ENCODE measurements at places on chromosomes 2 and 18. TPM values are rescaled to one million over a fixed set of nuclear protein-coding genes. Genes with fewer than 3 reads are reported as not detected.

- DNase-seq = no peak
These were observed 214.8 kb downstream of the MC4R start for GRCh38 chr18:60157810-60158209.

DNA sequence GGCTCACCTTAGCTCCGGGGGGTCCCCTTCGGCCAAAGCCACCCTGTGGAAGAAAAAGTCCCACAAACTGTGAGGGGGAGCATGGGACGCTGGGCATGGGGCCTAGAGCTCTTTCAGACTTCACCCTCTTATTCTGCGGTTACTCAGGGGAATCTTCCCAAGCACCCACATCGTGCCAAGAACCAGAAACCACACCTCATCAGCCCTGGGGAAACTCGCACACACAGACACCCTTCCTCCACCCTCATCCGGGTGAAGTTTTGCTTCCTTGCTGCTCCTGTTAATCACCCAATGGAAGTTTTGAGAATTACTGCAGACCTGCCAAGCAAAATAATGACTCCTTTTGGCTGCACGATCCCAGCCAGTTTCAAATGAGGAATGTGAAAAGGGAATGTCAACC lies 59.1 kb downstream of the COL6A3 start:
- no peak for DNase-seq

DNA sequence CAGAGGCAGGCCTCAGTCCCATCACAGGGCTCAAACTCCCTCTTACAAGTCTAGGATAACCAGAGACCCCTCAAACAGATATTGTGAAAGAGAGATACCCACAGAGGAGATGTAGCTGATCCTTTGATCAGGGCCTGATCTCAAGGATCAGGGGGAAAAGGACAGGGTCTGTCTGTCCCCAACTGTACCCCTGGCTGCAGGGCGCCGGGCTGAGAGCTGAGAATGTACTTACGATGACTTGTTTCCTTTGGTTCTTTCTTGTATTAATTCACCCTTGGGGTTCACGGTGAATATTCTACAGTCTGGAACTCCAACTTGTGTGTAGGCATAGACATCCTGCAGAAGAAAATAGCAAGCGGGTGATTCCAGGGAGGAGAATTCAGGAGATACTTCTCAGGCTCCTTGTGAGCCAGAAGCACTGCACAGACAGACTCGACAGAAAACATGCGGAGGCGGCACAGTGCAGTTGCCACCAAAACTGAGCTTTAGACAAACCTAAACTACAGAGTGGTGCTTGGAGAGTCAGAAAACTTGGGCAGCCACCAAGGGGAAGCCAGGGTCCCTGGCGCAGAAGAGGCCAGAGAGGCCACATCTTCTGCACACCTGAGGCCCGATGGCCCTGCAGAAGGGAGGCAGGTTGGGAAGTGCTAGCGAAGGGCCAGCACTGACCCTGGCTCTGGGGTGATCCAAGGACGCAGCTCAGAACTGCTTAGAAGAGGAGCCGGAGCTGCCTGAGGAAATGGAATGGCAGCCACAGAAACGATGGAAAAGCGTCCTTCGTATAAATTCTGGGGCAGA lies 73.9 kb downstream of the EMILIN2 start:
- no peak for DNase-seq

- DNase-seq = no peak
These were observed 448.3 kb upstream of the ST6GAL2 start for GRCh38 chr2:107334306-107334705.

GRCh38 chr2:128986867-128987268 lies 668.2 kb upstream of the HS6ST1 start:
- DNase-seq = no peak

The SKA1 gene
- 10.0 TPM for polyA plus RNA-seq

- DNase-seq = no peak
These were observed 443.9 kb upstream of the VRK2 start for GRCh38 chr2:57602733-57603132.

The ANKRD53 gene
- polyA plus RNA-seq = 0.90 TPM

DNA sequence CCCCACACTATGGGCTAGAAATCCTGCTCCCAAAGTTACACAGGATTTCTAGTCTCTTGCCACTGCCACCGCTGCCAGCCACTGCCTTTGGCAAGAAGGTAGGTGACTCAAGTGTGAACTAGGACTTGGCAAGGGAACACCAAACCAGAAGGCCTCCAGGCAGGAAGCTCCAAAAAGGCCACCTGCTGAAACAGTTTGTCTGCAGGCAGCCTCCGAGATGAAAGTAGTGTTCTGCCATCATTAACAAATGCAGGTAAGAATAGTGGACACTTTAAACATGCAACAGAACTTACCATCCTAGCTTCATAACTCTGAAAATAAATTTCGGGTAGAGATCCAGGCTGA lies 3.9 kb downstream of the ANKRD44 start:
- no peak for DNase-seq

The PRSS56 gene
- polyA plus RNA-seq = not detected

- no peak for DNase-seq
These were observed 69.9 kb downstream of the PLB1 start for GRCh38 chr2:28565720-28566295.

The PLCL1 gene
- polyA plus RNA-seq = 16.8 TPM

- no peak for DNase-seq
These were observed 690.5 kb downstream of the PLCL1 start for GRCh38 chr2:198494931-198495330.

DNA sequence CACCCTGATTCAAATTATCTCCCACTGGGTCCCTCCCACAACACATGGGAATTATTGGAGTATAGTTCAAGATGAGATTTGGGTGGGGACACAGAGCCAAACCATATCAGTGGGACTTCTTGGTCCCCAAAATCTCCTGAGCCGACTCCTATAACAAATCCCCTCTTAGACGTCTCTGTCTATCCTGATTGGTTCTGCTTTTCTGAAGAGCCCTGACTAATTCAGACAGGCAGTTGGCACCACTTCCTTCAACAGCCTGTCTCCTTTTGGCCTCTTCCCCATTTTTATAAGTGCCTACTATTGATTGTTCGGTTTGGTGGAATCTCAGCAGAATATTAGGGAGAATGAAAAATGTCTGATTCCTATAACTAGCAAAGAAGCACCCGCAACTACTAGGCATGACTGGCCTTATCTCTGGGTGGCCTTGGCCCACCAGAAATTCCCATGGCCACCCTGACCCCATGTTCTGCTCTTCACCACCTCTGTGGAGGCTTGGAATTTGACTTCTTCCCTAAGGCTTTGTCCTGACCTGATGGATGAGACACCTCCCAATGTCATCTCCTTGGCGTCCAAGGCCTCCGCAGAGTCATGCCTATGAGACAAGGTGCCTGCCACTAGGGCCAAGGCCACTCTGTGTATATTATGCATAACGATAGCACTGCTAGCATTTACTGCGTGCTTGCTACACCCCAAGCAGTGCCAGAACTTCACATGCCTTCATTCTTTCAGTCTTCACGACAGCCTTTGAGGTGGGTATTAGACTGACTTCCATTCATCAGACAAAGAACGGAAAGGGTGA lies 218.9 kb upstream of the COPS8 start:
- DNase-seq = no peak

- DNase-seq = peak; percentile 61
These were observed 96.7 kb downstream of the GAREM1 start for GRCh38 chr18:32373995-32374394.

GRCh38 chr2:219291394-219291793 lies 12.2 kb downstream of the DNAJB2 start:
- no peak for DNase-seq

GRCh38 chr2:133240491-133241223 lies 327.6 kb downstream of the NCKAP5 start:
- DNase-seq = no peak

The ORC2 gene
- 46.0 TPM for polyA plus RNA-seq

The LBH gene
- 91.3 TPM for polyA plus RNA-seq

The LAMA1 gene
- 95.7 TPM for polyA plus RNA-seq

DNA sequence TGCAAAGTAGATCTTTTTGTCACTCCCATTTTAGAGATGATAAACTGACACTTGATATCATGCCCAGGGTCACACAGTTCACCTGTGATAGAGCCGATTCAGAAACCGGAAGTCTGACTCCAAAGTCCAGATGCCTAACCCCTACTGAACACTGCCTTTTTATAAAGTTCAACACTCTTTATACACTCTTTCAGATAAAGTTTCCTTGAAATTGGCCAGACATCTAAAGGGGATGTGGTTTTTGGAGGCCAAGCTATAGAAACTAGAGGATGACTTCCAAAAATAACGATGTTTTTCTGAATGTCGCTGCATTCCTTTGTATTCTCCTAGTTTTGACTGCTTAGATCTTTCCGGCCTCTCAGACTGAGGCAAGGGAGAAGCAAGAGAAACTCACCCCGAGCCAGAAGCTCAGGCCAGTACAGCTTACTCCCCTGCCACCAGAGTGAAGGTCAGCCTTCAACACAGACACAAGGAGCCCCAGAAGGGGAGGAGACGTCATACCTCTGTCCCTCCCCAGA lies 61.8 kb downstream of the NRP2 start:
- no peak for DNase-seq

The GRP gene
- 0.50 TPM for polyA plus RNA-seq
